Neural crest cell (in vitro differentiated cells): ENCODE measurements at places on chromosomes 12 and 14.

- H3K36me3 ChIP-seq: peaks cover 26% of the 10 kb centered on the region
- no peak overlapping the region for H3K27ac ChIP-seq
- DNase-seq: no peak
- H3K4me3 ChIP-seq: no peak overlapping the region
- H3K27me3 ChIP-seq: no peaks in the 10 kb centered on the region
These were observed 15.5 kb upstream of the ZNF268 start for GRCh38 chr12:133165776-133166175.

DNA sequence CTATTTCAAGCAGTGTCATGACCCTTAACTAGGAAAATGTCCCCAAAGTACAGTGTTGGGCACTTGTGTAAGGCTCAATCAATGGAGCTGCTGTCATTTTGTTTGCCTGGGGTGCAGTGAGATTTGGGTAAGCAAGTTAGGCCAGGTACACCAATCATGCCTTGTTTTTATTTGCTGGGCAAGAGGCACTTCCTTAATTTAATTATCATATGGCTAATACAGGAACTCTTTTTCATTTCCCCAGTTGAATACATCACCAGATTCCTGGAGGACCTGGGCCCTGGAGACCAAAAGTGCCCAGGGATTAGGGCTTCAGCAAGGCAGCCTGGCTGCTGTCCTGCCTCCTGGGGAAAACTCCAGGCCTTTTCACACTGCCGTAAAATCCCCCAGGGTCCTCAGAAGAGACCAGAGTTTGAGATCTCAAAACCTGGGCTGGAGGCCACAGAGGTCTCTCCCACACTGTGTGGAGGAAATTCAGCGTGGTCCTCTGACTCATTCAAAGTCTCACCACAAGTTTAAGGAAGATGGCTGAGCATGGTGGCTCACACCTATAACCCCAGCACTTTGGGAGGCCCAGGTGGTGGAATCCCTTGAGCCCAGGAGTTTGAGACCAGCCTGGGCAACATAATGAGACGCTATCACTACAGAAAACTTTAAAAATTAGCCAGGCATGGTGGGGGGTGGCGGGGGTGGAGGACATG lies 28.4 kb upstream of the FOXN3 start:
- H3K36me3 ChIP-seq: no peaks in the 10 kb centered on the region
- no peak overlapping the region for H3K27ac ChIP-seq
- H3K4me1 ChIP-seq: no peaks in the 10 kb centered on the region
- DNase-seq: no peak
- H3K27me3 ChIP-seq: no peaks in the 10 kb centered on the region
- no peak overlapping the region for H3K4me3 ChIP-seq

GRCh38 chr12:105485321-105485910 lies 154.9 kb downstream of the C12orf75 start:
- no peak overlapping the region for H3K27ac ChIP-seq
- H3K36me3 ChIP-seq: no peaks in the 10 kb centered on the region
- no peaks in the 10 kb centered on the region for H3K27me3 ChIP-seq
- H3K4me1 ChIP-seq: peaks cover 34% of the 10 kb centered on the region

DNA sequence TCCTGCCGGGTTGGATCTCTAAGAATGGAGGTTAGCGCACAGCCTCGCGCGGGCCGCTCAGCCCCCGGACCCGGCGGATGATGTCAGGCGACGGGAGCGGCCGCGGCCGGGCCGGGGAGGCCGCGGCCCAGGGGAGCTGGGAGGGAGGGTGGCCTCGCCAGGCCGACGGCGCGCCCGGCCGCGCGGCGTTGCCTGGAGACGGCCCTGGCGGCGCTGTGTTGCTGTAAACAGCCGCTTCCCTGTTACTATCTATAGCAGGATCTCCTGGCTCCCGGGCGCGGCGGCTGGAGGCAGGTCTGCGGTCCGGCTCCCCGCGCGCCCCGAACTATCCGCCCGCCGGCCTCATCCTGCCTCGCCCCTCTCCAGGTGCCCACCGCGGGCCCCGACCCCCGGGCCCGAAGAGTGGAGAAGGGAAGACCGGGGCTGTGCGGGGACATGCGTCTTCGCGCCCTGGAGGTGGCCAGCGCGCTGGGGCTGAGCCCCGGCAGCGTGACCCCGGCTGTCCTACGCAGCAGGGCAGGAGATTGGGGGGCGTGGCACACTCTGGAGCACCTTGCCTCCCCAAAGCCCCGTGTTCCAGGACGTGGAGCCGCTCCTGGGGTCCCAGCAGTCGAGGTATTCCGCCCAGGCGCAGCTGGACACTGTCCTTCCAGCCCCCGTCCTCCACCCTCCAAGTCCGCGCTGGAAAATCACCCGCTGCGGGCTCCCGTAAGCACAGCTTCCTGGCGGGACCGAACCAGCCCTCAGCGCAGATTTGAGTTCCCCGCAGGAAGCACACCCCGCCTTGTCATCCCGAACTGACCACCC lies 1.4 kb upstream of the FOS start:
- H3K4me1 ChIP-seq: peaks cover 59% of the 10 kb centered on the region
- H3K36me3 ChIP-seq: peaks cover 2% of the 10 kb centered on the region
- peak overlapping the region; percentile 99 for H3K4me3 ChIP-seq

GRCh38 chr14:58082011-58082410 lies 70.0 kb downstream of the ARMH4 start:
- H3K27me3 ChIP-seq: no peaks in the 10 kb centered on the region
- peaks cover 9% of the 10 kb centered on the region for H3K36me3 ChIP-seq
- DNase-seq: no peak
- H3K27ac ChIP-seq: no peak overlapping the region

- no peaks in the 10 kb centered on the region for H3K27me3 ChIP-seq
- H3K4me3 ChIP-seq: no peak overlapping the region
- no peak for DNase-seq
- no peaks in the 10 kb centered on the region for H3K36me3 ChIP-seq
- peak overlapping the region; percentile 31 for H3K27ac ChIP-seq
These were observed 145.8 kb downstream of the SLC38A6 start for GRCh38 chr14:61126603-61127498.

- H3K36me3 ChIP-seq: no peaks in the 10 kb centered on the region
- H3K4me3 ChIP-seq: no peak overlapping the region
- no peaks in the 10 kb centered on the region for H3K4me1 ChIP-seq
- H3K27me3 ChIP-seq: no peaks in the 10 kb centered on the region
- H3K27ac ChIP-seq: no peak overlapping the region
- no peak for DNase-seq
These were observed 1241.6 kb upstream of the USP15 start for GRCh38 chr12:61018571-61018970.

GRCh38 chr12:71772735-71773134 lies 18.1 kb downstream of the RAB21 start:
- H3K27me3 ChIP-seq: no peaks in the 10 kb centered on the region
- H3K36me3 ChIP-seq: peaks cover 9% of the 10 kb centered on the region
- no peak overlapping the region for H3K4me3 ChIP-seq

- no peak for DNase-seq
- H3K36me3 ChIP-seq: no peaks in the 10 kb centered on the region
- H3K4me3 ChIP-seq: no peak overlapping the region
- no peak overlapping the region for H3K27ac ChIP-seq
- peaks cover 4% of the 10 kb centered on the region for H3K4me1 ChIP-seq
These were observed 8.3 kb downstream of the PROX2 start for GRCh38 chr14:74867673-74868072.
